Renal cortical epithelial cell (primary cell): ENCODE measurements at places on chromosomes 13 and 19. TPM values are rescaled to one million over a fixed set of nuclear protein-coding genes. Genes with fewer than 3 reads are reported as not detected.

The NLRP5 gene
- total RNA-seq: not detected in 2 replicates

- peak; percentile 75 for DNase-seq
These were observed 187.3 kb downstream of the NUFIP1 start for GRCh38 chr13:44801990-44802389.

DNA sequence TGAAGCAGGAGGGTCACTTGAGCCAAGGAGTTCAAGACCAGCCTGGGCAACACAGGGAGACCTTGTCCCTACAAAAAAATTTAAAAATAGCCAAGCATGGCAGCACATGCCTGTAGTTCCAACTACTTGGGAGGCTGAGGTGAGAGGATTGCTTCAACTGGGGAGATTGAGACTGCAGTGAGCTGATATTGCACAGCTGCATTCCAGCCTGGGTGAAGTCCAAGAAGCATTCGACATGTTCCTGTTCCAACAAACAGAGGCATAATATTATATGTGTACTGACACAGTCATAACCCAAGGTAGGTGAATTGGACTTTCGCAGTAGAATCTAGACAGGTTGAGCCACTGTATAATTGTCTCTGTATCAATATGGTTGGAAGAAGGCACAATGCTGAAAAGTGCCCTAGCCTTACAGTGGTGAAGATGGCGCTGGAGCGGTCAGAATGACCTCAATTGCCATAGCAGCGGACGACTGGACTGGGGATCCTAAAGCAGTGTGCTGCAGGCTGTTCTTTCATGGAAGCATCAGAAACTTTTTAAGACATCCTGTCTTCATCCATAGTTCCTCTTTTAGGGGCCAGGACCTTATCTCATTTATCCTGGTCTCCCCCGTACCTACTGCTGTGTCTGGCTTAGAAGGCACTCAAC, 112.0 kb upstream of the CLDN10 start:
- no peak for DNase-seq

DNA sequence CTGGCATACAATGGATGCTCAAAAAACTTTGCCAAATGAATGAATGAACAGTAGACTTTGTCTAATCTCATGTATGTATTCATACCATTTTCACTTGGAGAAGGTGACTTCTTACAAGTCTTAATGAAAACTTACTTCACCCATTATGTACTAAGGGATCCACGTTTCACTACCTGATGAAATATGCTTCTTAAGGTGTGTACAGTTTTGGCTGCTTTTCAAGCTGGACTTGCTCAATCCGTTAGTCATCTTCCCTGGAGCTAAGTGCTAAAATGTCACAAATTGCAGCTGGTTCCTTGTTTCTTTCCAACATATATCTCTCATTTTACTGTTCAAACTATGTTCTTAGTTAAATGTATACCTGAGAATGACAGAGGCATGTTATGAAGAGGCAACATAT, 4.2 kb upstream of the CCNA1 start:
- peak; percentile 96 for DNase-seq

DNA sequence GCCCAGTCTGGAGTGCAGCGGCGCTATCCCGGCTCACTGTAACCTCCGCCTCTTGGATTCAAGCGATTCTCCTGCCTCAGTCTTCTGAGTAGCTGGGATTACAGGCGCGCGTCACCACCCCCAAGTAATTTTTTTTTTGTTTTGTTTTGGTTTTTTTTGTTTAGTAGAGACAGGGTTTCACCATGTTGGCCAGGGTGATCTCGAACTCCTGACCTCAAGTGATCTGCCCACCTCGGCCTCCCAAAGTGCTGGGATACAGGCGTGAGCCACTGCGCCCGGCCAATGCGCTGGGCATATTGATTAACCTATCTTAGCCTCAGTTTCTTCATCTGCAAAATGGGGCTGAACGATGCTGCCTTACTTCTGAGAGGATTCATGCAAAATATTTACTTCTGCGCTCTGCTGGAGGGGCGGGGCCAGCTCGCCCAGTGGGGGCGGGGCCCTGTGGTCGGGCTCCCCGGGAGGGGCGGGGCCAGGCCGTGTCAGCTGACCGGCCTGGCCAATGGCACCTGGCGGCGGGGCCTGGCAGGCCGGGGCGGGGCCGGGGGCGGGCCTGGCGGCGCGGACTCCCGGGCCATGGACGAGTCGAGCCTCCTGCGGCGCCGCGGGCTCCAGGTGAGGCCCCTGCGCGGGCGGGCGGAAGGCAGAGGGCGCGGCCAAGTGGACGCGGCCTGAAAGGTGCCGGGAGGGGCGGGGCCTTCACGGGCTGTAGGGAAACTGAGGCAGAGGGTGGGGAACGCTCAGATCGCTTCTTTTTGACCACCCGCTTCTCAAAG, at the start of gene MAST3:
Gene MAST3, plus strand, starts transcription at position 562 of the 776 bp plus-strand sequence. Its CDS starts 15 bp downstream, at position 577.
- peak; percentile 40 for DNase-seq

- peak; percentile 13 for DNase-seq
These were observed 13.4 kb downstream of the TM6SF2 start for GRCh38 chr19:19259741-19260140.

DNA sequence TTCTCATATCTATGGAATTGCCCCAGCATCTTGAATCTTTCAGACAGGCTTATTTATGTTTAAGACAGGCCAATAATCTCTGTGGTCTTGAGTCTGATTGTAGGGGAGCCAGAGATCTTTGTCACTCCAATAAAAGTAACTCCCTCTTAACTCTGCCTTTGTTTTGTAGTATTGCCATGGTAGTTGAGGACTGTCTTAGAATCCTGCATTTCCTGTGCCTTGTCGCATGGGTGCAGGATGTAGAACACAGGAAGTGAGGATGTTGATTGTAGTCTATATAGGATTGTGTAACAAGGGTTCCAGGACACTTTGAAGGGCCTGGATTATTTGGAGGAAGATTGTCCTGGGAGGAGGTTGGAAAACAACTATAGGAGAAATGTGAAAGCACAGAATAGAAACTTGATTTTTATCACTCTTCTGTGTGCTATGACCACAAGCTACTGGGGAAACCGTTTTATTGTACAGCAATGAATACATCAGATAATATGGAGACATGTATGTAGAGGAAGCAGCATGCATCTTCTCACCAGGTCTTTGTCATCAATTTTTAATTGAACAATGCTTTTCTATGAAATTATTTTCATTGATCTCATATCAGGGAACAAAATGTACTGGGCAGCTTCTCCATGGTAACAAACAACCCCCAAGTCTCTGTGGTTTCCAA, 411.7 kb downstream of the FGF9 start:
- DNase-seq: no peak

- DNase-seq: peak; percentile 69
These were observed 7.0 kb downstream of the TMEM221 start for GRCh38 chr19:17441241-17442021.

DNA sequence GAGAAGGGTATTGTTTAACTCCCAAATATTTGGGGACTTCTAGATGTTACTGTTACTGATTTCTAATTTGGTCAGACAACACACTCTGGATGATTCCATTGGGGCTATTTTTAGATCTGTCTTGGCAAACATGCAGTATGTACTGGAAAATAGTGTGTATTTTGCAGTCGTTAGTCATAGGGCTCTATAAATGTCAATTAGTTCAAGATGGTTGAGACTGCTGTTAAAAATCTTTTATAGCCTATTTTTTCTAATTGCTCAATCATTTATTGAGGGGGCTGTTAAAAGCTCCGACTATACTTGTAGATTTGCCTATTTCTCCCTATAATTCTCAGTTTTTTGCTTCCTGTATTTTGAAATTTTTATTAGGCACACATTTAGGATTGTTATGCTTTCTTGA, 31.4 kb downstream of the PPP5C start:
- DNase-seq: peak; percentile 14
